Muscle of arm (tissue), 14 donors: ENCODE measurements at places on chromosomes 7 and 10.

DNA sequence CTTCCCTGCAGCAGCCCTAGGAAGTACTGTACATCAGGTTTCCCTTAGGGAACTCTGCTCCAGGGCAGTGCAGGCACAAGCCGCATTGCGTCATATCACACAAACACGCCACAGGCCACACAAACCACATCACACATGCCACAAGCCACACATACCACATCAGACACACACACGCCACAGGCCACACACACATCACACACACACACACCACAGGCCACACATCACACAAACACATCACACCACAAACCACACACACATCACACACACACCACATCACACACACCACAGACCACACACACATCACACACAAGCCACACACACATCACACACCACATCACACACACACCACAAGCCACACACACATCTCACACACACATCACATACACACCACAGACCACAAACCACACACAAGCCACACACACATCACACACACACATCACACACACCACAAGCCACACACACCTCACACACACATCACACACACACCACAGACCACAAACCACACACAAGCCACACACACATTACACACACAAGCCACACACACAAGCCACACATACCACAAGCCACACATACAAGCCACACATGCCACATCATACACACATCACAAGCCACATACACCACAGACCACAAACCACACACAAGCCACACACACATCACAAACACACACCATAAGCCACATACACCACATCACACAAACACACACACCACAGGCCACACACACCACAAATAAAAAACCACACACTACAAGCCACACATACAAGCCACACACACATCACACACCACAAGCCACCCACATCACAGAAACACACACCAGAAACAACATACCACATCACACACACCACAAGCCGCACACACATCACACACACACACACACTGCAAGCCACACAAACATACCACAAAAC, 53.4 kb downstream of the TMEM209 start:
- DNase-seq, result no peak

DNA sequence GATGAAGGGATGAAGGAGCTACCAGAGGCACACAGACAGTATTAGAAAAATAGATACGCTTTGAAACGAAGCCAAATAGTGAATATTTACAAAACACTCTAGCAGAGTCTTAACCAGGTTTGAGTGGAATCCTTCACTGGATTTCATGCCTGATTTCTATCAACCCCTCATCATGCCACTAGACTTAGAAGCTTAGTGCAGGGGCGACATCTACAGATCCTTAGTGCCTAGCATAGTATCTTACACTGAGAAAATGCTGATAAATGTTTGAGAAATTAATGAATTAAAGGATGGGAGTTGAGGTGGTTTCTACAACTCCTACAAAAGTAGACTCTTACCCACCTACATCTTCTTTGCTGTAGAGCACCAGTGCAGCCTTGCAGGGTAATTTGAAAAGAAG, 54.7 kb upstream of the CCNJ start:
- DNase-seq, result no peak

- DNase-seq, result no peak
These were observed 81.9 kb downstream of the RGS10 start for GRCh38 chr10:119460369-119461195.

DNA sequence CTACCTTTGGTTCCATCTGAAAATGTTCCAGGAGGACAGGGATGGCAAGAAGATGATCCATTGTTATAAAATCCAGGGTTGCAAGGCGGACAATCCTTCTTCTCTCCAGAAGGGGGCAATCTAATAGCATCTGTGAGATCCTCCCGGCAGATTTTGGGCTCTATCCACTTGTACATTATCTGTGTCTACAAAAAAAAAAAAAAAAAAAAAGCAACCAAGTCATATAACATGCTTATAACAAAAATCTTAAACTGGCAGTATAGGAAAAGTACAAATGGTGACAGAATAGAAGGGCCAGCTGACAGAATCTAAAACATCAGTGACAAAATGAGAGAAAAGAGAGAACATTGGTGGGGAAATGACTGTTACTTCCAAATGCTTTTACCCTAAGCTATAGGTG, 132.7 kb downstream of the ELAPOR2 start:
- peak; percentile 19 for DNase-seq

DNA sequence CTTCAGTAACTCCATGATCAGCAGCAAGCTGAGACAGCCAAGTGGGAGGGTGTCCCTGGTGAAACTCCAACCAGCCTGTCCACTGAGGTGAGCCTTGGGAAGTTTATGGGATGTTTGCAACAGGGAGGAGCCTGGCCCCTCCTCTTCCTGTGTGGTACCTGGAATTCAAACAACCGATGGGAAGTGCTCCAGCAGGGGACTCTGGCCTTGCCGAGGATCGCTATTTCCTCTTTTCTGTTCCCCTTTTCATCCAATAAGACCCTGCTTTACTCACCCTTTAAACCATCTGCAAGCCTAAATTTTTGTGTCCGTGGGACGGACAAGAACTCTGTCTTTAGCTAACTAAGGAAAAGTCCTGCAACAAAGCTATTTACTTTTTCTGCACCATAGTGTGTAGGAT, 491.1 kb upstream of the ZMIZ1 start:
- DNase-seq, result no peak

GRCh38 chr10:97550336-97551149, 22.0 kb upstream of the ANKRD2 start:
- DNase-seq, result no peak

GRCh38 chr10:44966816-44967509, 7.4 kb downstream of the RASSF4 start:
- DNase-seq, result no peak

- DNase-seq, result no peak
These were observed 67.5 kb downstream of the TRRAP start for GRCh38 chr7:98945852-98946251.
